Stimulated activated CD4-positive, alpha-beta T cell treated with anti-CD3 and anti-CD28 coated beads, Interleukin-1b, Interleukin-23, amount 100 ng/mL, for 4 hours (primary cell): ENCODE measurements at places on chromosomes 3 and 15.

- DNase-seq = no peak
Observed at GRCh38 chr3:98587654-98588053, 5.8 kb downstream of the CPOX start.

DNA sequence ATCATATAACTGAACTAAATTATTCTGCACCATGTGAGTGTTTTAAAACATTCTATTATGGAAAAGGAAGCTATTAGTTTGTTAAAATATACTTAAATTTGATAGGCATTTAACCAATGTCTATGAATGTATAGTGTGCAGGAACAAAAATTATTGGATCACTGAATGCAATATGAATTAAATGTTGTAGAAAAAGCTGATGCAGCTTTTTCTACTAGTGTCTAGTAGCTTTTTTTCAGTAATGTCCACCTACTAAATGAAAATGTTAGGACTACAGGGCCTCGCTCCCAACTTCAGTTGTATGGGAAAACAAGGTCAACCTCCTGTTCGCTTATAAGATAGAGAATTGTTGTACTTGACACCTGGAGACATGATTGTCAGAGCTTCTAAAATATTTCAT lies 335.0 kb downstream of the MECOM start:
- no peak for DNase-seq

GRCh38 chr3:37279856-37280255 lies 105.5 kb upstream of the LRRFIP2 start:
- DNase-seq = no peak

GRCh38 chr15:33795070-33795469 lies 173.2 kb upstream of the CHRM5 start:
- no peak for DNase-seq

DNA sequence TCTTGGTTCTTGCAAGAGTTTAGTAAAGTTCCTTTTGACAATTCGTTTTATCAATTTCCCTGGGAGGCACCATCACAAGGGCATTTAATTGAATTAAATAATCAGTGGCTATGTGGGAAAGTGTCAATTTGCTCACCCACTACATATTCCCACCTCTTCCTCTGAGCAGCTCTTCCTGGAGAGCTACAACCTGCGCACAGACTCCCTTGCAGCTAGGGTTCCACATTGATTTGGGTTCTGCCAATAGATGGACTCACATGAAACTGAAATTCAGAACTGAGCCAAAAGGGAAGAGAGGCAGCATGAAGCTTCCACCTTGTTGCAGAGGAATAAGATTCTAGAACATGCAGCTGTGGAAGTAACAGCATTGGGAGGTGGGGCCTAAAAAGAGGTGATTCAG lies 94.8 kb downstream of the TLE3 start:
- no peak for DNase-seq

DNA sequence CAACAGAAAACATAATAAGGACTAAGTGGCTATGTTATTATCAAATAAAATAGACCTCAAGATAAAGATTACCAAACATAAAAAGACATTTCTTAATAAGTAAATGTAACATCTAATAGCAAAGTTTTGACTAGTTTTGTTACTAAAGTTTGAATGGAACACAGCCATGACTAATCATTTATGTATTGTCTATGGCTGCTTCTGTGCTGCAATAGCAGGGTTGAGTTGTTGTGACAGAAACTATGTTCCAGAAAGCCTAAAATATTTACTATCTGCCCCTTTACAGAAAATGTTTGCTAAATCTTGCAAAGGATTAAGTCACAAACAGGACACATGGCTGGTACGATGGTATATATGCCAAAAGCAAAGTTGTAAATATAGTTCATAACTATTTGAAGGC lies 37.9 kb upstream of the MYH15 start:
- no peak for DNase-seq

DNA sequence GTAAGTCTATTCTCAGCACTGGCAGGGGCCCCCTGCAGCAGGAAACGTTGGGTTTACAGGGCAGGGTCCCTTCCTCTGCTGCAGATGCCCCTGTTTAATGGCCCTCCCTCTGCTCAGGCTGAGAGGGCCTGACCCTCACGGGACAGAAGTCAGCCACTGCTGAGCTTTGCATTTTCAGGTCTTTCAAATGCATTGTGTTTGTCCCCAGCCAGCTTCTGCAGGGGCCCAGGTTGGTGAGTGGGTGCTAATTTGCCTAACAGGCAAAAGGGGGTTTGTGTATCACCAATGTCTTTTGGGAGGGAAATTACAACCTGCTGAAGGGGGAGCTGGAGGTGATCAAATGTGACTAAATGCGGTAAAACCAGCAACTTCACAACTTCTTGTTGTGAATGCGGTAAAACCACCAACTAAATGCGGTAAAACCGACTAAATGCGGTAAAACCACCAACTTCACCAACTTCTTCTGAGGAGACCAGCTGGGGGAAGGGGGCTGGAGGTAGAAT lies 44.8 kb upstream of the UBE2E1 start:
- DNase-seq = no peak

- DNase-seq = no peak
Observed at GRCh38 chr15:70432924-70433495, 330.3 kb downstream of the UACA start.

DNA sequence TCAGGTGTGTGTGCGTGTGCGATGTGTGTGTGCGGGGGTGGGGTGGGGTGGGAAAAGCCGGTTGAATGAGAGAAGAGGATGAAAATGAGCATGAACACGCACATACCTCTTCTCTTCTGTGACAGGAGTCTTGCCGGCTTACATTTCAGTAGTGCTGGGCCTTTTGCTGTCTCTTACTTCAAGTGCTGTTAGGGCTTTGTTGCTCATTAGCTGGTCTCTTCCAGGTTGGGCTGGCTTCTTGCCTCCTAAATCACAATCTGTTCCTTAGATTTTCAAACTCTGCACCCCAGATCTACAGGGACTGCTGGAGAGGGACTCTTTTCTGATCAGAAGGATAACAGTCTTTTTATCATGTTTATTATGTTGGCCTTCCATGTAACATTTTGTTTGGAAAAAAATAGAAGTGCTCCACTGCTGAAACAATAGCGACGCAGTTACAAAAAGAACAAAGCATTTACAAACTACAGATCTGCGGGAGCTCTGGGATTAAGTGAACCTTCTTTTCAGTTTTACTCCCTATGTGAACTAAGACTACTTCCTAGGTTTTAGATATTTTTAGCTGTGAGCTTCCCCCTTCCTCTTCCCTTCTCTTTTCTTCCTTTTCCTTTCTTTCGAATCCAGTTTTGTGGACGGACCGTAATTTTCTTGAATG lies 48.5 kb downstream of the USP13 start:
- no peak for DNase-seq

DNA sequence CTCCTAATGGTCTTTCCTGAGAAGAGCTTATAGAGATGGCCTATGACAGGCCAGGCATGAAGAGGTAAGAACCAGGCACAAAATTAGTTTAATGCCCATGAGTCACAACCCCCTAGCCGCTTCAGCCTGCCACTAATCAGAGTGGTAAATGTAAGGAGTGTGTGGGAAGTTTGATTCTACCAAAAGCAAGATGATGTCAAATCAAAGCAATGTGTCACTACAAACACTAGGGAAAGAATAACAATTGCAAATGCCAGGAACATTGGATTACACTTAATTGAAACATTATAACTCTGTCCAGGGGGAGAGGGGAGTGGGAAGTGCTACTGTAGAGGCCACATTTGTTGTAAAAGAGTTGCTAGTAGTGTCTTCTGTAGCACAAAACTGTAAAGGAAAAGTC lies 596.6 kb upstream of the AGTR1 start:
- DNase-seq = no peak

DNA sequence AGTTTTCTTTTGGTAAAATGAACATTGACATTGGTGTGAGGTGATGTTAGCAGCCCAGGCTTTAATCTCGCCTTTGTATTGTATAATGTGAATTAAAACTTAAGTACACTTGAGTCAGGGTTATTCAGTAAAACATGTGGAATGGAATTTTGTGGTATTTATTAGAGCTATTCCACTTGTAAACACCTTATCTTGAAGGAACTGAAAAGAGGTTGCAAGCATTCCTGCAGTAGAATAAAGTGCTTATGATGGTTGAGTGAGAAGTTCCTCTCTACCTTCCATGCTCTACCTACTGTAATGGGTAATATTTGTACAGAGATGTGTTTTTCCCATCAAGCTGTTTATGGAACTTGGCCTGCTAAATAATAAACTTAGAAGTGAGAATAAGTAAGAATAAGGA lies 36.1 kb downstream of the HMG20A start:
- no peak for DNase-seq

DNA sequence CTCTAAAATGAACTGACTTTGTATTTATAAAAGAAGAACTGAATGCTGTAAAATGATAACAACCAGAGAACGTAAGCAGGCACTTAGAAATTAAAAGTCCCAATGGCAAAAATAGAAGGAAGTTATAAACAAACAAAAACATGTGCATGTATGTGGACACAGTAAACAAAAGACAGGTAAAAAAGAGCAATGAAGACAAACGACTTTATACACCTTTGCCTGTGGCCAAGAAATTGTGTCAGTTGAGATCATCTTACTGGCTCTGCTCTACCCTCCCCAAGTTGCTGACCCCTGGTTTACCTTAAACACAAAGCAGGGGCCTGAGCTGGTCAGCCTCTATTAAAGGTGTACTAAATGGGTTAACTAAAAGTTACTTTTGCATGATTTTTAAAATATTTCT lies 41.7 kb upstream of the GP5 start:
- no peak for DNase-seq

- no peak for DNase-seq
Observed at GRCh38 chr15:37291920-37292319, 191.6 kb upstream of the MEIS2 start.

- DNase-seq = no peak
Observed at GRCh38 chr3:126008219-126008618, 39.2 kb downstream of the ROPN1B start.

DNA sequence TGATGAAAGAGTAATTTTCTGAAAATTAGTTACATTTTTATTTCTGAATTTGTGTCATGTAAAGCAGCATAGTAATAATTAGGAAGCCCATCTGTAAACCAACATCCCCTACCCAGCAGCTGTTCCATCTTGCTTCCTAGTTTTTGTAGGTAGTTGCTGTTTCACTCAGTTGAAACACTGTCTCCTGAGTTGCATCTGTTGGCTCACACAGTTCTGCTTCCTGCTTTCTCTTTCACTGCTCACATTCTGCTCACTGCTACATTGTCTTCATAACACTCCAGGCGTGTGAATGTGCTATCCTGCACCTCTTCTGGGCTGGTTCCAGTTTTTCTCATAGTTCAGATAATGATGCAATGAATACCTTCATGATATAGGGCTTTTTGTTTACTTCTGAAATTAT lies 123.4 kb downstream of the EPHB1 start:
- no peak for DNase-seq

DNA sequence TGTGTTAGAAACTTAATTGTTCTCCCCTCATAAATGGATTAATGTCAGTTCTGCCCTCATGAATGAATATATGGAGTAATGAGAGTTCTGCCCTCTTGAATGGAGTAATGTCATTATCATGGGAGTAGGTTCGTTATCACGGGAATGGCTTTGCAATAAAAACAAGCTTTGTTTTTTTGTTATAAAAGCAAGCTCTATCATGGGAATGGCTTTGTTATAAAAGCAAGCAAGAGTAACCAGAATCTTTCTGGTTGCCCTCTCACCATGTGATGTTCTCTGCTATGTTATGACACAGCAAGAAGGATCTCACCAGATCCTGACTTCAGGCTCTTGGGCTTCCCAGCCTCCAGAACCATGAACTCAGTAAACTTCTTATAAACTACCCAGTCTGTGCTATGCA lies 38.4 kb upstream of the UBL7 start:
- DNase-seq = no peak

- no peak for DNase-seq
Observed at GRCh38 chr15:51377038-51377786, 35.8 kb downstream of the GLDN start.

- no peak for DNase-seq
Observed at GRCh38 chr3:71156062-71156665, 427.4 kb downstream of the FOXP1 start.

GRCh38 chr3:175159202-175159601 lies 300.1 kb downstream of the NAALADL2 start:
- DNase-seq = no peak

GRCh38 chr3:99474776-99475175 lies 163.6 kb upstream of the COL8A1 start:
- no peak for DNase-seq

DNA sequence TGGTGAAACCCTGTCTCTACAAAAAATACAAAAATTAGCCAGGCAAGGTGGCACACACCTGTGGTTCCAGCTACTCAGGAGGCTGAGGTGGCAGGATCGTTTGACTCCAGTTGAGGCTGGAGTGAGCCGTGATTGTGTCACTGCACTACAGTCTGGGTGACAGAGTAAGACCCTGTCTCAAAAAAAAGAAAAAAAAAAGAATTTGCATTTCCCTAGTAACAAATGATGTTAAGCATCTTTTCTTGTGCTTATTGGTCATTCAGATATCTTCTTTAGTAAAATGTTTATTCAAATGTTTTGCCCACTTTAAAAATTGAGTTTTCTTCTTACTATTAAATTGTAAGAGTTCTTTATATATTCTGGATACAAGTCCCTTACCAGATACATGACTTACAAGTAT lies 48.7 kb downstream of the NFKBIZ start:
- no peak for DNase-seq

DNA sequence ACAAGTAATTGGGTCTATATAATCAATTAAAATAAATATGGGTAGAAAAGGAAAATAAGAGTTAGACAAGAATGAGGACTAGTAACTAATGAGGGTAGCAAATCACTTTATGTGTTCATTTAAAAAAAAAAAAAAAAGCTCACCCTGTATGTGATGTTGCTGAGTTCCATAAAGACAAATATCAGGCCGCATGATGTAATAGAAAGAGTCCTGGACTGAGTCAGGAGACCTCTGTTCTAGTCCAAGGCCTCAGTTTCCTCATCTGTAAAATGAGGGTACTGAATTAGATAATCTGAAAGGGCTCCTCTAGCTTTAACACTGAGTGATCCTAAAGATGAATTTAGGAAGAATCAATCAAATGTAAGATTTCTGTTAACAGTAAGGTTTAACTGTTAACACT lies 117.6 kb downstream of the TBL1XR1 start:
- no peak for DNase-seq

DNA sequence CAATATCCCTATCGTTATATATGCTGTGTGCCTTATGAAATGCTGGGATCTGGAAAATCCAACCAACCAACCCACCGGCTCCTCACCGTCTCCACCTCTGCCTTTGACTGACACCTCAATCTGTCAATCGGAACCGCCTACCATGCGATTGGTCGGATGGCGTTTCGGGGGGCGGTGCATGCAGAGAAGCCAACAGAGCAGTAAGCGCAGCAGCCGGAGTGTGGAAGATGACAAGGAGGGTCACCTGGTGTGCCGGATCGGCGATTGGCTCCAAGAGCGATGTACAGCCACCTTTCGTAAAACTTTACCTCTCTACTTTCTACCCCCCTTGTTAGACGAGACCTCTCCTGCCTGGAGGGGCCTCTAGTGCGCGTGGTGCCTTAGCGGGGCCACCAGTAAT lies 6.3 kb downstream of the CLK3 start:
- DNase-seq = no peak
